T-helper 2 cell treated with Interferon-gamma antibody and Interleukin-4, amounts not matched to agents 5 μg/mL and 100 μg/mL, for 36 hours (primary cell): ENCODE measurements at places on chromosomes 6 and 20.
A peak's percentile ranks its signal among the peaks of the same experiment; 100 is the strongest.

- H3K27me3 ChIP-seq = peaks cover 5% of the 10 kb centered on the region
- H3K4me1 ChIP-seq = peaks cover 21% of the 10 kb centered on the region
- peaks cover 31% of the 10 kb centered on the region for H3K36me3 ChIP-seq
- no peak overlapping the region for H3K4me3 ChIP-seq
- no peak for DNase-seq
These were observed 2.7 kb downstream of the SRXN1 start for GRCh38 chr20:650281-650680.

- H3K27me3 ChIP-seq = peaks cover 3% of the 10 kb centered on the region
- H3K27ac ChIP-seq = no peak overlapping the region
- H3K36me3 ChIP-seq = no peaks in the 10 kb centered on the region
- DNase-seq = no peak
- H3K4me1 ChIP-seq = no peaks in the 10 kb centered on the region
- no peak overlapping the region for H3K4me3 ChIP-seq
These were observed 52.3 kb downstream of the PXDC1 start for GRCh38 chr6:3699231-3699630.

GRCh38 chr6:18187701-18188100 lies 32.5 kb downstream of the KDM1B start:
- H3K4me3 ChIP-seq = no peak overlapping the region
- H3K27me3 ChIP-seq = no peaks in the 10 kb centered on the region
- H3K36me3 ChIP-seq = no peaks in the 10 kb centered on the region
- no peak overlapping the region for H3K27ac ChIP-seq
- no peak for DNase-seq
- no peaks in the 10 kb centered on the region for H3K4me1 ChIP-seq

- peaks cover 2% of the 10 kb centered on the region for H3K27me3 ChIP-seq
- DNase-seq = no peak
- no peak overlapping the region for H3K4me3 ChIP-seq
- H3K4me1 ChIP-seq = no peaks in the 10 kb centered on the region
These were observed 83.7 kb downstream of the SULF2 start for GRCh38 chr20:47701612-47702011.

DNA sequence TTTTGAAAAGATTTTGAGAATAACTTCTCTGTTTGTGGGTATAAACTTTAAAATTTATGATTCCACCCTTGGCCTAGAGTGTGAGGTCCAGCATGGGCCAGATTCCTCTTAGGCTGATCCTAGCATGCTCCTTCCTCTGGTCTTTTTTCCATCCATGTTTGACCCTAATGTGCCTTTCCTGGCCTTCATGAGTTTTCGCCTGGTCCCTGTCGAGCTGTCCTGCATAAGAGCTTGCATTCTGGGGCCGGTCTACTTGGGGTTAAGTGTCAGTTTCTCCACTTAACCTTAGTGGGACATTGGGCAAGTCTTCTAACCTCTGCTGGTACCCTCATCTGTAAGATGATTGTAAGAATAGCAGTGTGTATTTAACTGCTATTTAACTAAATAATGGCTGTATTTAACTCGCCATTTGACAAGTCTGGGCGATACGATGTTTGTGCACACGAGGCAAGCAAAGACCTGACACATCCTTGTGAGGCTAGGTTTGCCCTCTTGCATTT lies 40.7 kb upstream of the TAGAP start:
- no peaks in the 10 kb centered on the region for H3K36me3 ChIP-seq
- H3K27me3 ChIP-seq = peaks cover 4% of the 10 kb centered on the region
- peaks cover 5% of the 10 kb centered on the region for H3K4me1 ChIP-seq
- DNase-seq = no peak
- no peak overlapping the region for H3K27ac ChIP-seq

- no peak overlapping the region for H3K27ac ChIP-seq
- no peaks in the 10 kb centered on the region for H3K4me1 ChIP-seq
- H3K4me3 ChIP-seq = no peak overlapping the region
- no peaks in the 10 kb centered on the region for H3K27me3 ChIP-seq
These were observed 306.7 kb downstream of the PLCB1 start for GRCh38 chr20:8438748-8439147.

DNA sequence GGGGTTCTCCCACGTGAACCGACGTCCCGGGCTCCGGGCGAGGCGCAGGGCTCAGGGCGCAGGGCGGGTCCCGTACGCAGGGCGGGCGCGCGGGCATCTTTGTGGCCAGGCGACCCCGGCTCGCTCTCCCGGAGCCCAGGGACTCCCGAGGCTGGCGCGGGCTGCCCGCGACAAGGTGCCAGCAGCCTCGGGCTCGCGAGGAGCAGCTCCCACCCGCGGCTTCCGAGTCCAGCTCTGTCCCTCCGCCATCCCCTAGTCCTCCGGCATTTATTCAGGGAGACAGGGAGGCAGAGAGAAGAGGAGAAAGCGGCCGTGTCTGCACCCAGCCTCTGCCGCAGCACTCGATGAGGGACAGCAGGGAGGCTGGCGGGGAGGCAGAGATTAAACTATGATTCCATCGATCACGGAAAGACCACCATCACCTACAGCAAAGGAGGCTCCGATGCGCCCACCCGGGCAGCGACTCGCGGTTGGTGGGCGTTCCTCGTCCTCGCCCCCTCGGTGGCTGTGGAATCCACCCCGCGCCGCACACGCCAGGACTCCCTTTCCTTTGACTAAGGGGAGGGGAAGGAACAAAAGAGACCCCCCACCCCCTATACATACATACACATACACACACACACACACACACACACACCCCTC lies 1.1 kb downstream of the RGS17 start:
- no peak for DNase-seq
- no peak overlapping the region for H3K27ac ChIP-seq
- H3K36me3 ChIP-seq = no peaks in the 10 kb centered on the region
- peak overlapping the region; percentile 73 for H3K4me3 ChIP-seq
- peaks cover 5% of the 10 kb centered on the region for H3K4me1 ChIP-seq
